ENCODE measurements at places on chromosomes 12 and 14. TPM values are rescaled to one million over a fixed set of nuclear protein-coding genes. Genes with fewer than 3 reads are reported as not detected.

Gene C14orf132
- 9.9 TPM for total RNA-seq

Gene C12orf50
- total RNA-seq, result not detected

Gene AQP5
- total RNA-seq, result not detected

Gene MYL2
- 0.96 TPM for total RNA-seq

Gene RNF31
- 39.1 TPM for total RNA-seq

Gene LRFN5
- total RNA-seq, result not detected

Gene PPM1H
- 9.8 TPM for total RNA-seq

Gene VDR
- total RNA-seq, result 3.5 TPM

Gene INSM2
- 0.04 TPM for total RNA-seq

Gene PDZRN4
- not detected for total RNA-seq

Gene TAS2R19
- total RNA-seq, result 0.15 TPM

Gene GLT8D2
- 0.16 TPM for total RNA-seq

Gene AHNAK2
- total RNA-seq, result 218 TPM

Gene RNASE7
- total RNA-seq, result not detected

Gene AMDHD1
- 2.3 TPM for total RNA-seq

Gene GPX2
- 291 TPM for total RNA-seq

Gene TAS2R14
- total RNA-seq, result 0.28 TPM

Gene SPX
- total RNA-seq, result 3.9 TPM

Gene KLRD1
- total RNA-seq, result not detected

Gene MAP3K9
- total RNA-seq, result 6.8 TPM

Gene SEC23A
- total RNA-seq, result 66.8 TPM

Gene MFAP5
- 0.37 TPM for total RNA-seq

Gene CLIP1
- total RNA-seq, result 42.8 TPM

Gene SPTSSA
- total RNA-seq, result 31.2 TPM

Gene IRAK3
- 1.3 TPM for total RNA-seq

Gene PPP1R36
- total RNA-seq, result 0.24 TPM

Gene CLEC4D
- total RNA-seq, result not detected

Gene CD163
- not detected for total RNA-seq

Gene RAB5B
- total RNA-seq, result 38.0 TPM

Gene SIX4
- total RNA-seq, result 2.8 TPM

Gene KRT6A
- total RNA-seq, result 12.3 TPM

Gene SERPINA9
- total RNA-seq, result not detected
